Endodermal cell (in vitro differentiated cells): ENCODE measurements at places on chromosomes 1 and 21.

DNA sequence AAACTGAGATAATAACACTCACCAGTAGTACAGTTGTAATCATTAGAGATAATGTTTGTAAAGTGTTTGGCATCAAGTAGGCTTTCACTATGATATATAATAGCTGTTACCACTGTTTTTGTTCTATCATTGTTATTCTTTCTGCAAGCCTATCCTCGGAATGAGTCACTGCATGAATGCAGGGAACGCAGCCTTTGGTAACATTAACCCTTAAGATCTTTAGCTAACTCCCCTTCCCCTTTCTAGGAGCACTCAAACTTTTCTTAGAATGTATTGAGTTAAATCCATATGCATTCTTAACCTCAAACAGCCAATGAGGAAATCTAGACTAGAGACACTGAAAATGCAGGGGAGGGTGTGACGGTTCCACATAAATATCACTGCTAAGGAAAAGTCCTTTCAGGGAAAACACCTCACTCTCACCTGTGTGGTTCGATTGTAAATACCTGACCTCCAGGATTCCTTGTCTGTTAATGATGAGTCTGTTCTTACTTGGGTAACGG lies 467.3 kb downstream of the SETD4 start:
- H3K27me3 ChIP-seq = no peaks in the 10 kb centered on the region
- no peak overlapping the region for H3K27ac ChIP-seq
- no peak overlapping the region for H3K4me3 ChIP-seq
- no peaks in the 10 kb centered on the region for H3K4me1 ChIP-seq
- DNase-seq = no peak

DNA sequence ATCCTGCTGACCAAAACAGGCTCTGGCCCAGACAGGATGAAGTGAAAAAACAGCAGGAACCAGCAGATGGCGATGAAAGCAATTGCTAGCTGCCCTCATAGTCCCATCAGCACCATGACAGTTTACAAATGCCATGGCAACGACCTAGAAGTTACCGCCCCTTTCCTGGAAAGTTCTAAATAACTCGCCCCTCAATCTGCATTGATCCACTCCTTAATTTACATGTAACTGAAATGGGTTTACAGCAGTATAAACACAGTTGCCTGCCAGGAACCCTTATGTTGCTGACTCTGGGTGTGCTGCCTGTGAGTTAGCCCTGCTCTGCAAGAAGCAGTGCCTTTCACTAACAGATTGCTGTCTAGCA lies 65.5 kb upstream of the CR1L start:
- peak; percentile 92 for DNase-seq
- H3K4me3 ChIP-seq = no peak overlapping the region
- no peaks in the 10 kb centered on the region for H3K27me3 ChIP-seq

GRCh38 chr1:206898089-206898914 lies 1.1 kb downstream of the IL24 start:
- DNase-seq = no peak
- peaks cover 9% of the 10 kb centered on the region for H3K27me3 ChIP-seq
- H3K4me1 ChIP-seq = no peaks in the 10 kb centered on the region
- H3K4me3 ChIP-seq = no peak overlapping the region
- no peak overlapping the region for H3K27ac ChIP-seq

DNA sequence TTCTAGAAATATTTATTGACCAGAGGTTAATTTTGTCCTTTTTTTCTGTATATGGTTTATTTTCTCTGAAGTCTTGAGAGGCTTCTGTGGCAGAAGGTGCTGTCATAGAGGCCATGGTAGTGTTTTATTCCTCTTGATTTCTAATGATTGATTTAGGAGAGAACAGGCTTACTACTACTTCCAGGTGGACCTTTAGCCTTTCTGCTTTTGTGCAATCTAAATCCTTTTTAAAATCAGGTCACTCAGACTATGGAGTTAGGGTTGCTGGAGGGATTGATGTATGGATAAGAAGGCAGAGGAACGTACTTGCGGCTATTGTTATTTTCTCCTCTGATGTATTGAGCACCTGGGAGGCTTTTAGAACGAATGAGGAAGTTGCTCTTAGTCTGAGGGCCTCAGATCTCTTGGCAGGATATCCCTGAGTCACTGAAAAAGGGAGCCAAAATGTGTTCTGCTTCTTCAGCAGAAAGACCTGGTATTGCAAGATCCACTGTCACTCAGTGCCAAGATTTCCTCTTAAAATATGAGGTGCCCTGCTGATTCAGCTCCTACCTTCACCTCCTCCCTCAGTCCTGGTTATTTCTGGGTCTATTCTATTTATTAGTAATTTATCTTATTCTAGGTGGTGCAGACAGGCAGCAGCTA lies 277.4 kb downstream of the ZNF648 start:
- DNase-seq = no peak
- no peaks in the 10 kb centered on the region for H3K4me1 ChIP-seq
- H3K27me3 ChIP-seq = no peaks in the 10 kb centered on the region
- no peak overlapping the region for H3K4me3 ChIP-seq
- no peak overlapping the region for H3K27ac ChIP-seq

DNA sequence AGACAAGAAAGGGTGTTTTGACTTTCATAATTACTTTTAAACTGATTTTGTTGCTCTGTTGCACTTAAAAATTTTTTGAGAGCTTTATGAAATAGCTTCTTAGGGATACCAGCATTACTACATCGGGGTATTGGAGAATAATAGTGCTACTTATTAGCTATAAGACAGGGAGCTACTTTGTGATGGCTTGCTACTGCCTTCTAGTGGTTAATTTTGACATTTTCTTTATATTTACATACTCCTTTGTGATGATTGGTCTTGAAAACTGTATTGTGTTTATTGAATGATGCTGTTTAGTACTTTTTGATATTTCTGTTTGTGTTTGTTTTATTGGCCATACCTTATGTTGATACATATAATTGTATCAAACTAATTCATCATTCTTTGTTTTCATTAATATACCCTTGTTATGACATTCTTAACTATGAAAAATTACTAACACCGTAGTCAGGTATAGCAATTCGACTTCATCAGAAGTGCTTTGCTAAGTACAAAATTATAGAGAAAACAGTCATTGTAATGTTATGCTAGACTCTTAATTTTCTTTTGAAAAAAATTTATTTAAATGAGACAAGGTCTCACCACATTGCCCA lies 85.5 kb downstream of the CLIC4 start:
- H3K4me3 ChIP-seq = no peak overlapping the region
- H3K4me1 ChIP-seq = no peaks in the 10 kb centered on the region
- H3K27me3 ChIP-seq = no peaks in the 10 kb centered on the region
- DNase-seq = no peak
- peaks cover 38% of the 10 kb centered on the region for H3K36me3 ChIP-seq

GRCh38 chr1:164228928-164229327 lies 330.1 kb upstream of the PBX1 start:
- H3K4me1 ChIP-seq = no peaks in the 10 kb centered on the region
- H3K27ac ChIP-seq = no peak overlapping the region
- no peaks in the 10 kb centered on the region for H3K27me3 ChIP-seq
- DNase-seq = no peak
- H3K4me3 ChIP-seq = no peak overlapping the region

GRCh38 chr1:62045574-62045973 lies 149.1 kb upstream of the L1TD1 start:
- peaks cover 6% of the 10 kb centered on the region for H3K4me1 ChIP-seq
- peak; percentile 76 for DNase-seq
- H3K27me3 ChIP-seq = no peaks in the 10 kb centered on the region
- H3K27ac ChIP-seq = no peak overlapping the region

GRCh38 chr1:226972931-226973330 lies 32.8 kb downstream of the COQ8A start:
- H3K36me3 ChIP-seq = no peaks in the 10 kb centered on the region
- H3K27me3 ChIP-seq = no peaks in the 10 kb centered on the region
- H3K4me3 ChIP-seq = no peak overlapping the region

- peaks cover 18% of the 10 kb centered on the region for H3K4me1 ChIP-seq
- H3K27me3 ChIP-seq = no peaks in the 10 kb centered on the region
- DNase-seq = peak; percentile 96
- peak within 1 kb of the TSS; percentile 88 for H3K27ac ChIP-seq
- no peaks in the 10 kb centered on the region for H3K36me3 ChIP-seq
These were observed at the start of gene BACH1 for GRCh38 chr21:29298348-29299045. BACH1 (plus strand) TSS chr21:29298922; CDS start chr21:29321281, 22,359 bp downstream.

GRCh38 chr21:37623689-37624088 lies 257.1 kb downstream of the DYRK1A start:
- no peak overlapping the region for H3K4me3 ChIP-seq
- H3K4me1 ChIP-seq = no peaks in the 10 kb centered on the region
- H3K27me3 ChIP-seq = no peaks in the 10 kb centered on the region
- no peak for DNase-seq

- H3K4me1 ChIP-seq = no peaks in the 10 kb centered on the region
- no peak for DNase-seq
- H3K36me3 ChIP-seq = peaks cover 25% of the 10 kb centered on the region
- no peak overlapping the region for H3K4me3 ChIP-seq
- no peaks in the 10 kb centered on the region for H3K27me3 ChIP-seq
- H3K27ac ChIP-seq = no peak overlapping the region
These were observed 40.9 kb downstream of the CLIC4 start for GRCh38 chr1:24786191-24786590.

- no peaks in the 10 kb centered on the region for H3K36me3 ChIP-seq
- H3K27me3 ChIP-seq = no peaks in the 10 kb centered on the region
- DNase-seq = peak; percentile 41
- H3K4me1 ChIP-seq = peaks cover 5% of the 10 kb centered on the region
These were observed 91.6 kb upstream of the UBE2U start for GRCh38 chr1:64111787-64112186.

GRCh38 chr1:191343816-191344215 lies 814.4 kb upstream of the RGS18 start:
- no peak for DNase-seq
- no peak overlapping the region for H3K4me3 ChIP-seq
- no peaks in the 10 kb centered on the region for H3K27me3 ChIP-seq
- no peak overlapping the region for H3K27ac ChIP-seq

GRCh38 chr1:207959141-207959825 lies 48.4 kb upstream of the CD34 start:
- H3K36me3 ChIP-seq = no peaks in the 10 kb centered on the region
- no peak overlapping the region for H3K27ac ChIP-seq
- peak overlapping the region; percentile 56 for H3K4me3 ChIP-seq
- H3K27me3 ChIP-seq = peaks cover 69% of the 10 kb centered on the region
- peak; percentile 81 for DNase-seq

DNA sequence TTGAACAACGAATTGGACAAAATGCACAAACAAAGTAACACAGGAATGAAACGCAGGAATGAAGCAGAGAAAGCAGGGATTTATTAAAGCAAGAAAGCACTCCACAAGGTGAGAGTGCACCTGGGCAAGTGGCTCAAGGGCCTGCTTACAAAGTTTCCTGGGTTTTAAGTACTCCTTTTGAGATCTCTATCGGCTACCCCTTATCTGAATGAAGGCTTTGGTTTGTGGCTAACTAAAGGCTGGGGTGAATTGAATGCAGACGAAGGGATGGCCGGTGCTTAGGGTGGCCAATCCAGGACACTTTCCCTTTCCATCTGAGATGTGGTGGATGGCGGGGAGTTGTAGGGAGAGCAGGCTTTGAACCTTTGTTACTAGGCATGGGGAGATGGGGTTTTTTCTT lies 151.4 kb upstream of the KIAA0040 start:
- H3K27me3 ChIP-seq = peaks cover 29% of the 10 kb centered on the region
- no peak overlapping the region for H3K27ac ChIP-seq
- DNase-seq = no peak
- no peaks in the 10 kb centered on the region for H3K36me3 ChIP-seq

DNA sequence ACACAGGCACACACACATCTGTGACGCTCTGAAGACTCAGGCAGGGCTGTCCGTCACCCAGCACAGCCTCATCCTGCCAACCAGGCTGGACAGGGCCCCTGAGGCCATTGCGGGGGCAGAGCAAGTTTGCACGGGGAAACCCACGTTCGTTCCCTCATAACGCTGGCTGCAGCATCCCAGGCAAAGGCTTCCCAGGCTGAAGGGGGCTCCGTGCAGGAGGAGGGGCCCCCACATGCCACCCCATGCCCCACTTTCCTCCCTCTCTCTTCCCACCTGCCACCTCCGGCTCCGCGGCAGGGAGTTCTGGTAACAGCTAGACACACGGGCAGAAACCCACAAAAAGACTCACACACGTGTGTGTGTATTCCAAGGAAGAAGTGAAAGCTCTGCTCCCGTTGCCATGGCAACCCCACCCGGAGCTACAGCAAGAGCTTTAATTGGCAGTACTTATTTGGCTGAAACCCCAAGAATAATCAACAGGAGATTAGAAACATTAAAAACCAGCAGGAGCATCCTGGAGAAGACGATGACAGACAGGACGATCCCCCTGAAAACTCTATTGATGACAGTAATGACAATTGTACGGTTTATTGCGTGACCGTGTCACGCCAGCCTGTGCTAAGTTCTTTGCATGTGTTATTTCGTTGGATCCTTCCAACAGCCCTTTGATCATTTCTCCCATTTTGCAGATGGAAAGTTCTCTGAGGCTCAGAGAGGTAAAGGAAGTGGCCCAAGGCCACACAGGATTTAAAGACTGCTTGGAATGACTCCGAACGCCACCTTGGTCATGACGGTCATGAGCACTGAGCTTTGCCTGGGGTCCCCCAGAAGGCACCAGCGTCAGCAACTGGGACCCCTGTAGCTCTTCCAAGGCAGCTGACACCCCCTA lies 247.1 kb downstream of the NPHP4 start:
- no peaks in the 10 kb centered on the region for H3K27me3 ChIP-seq
- H3K4me1 ChIP-seq = no peaks in the 10 kb centered on the region
- H3K4me3 ChIP-seq = no peak overlapping the region

GRCh38 chr1:150487763-150488115 lies 520 bp downstream of the TARS2 start:
- H3K4me3 ChIP-seq = peak overlapping the region; percentile 95
- H3K4me1 ChIP-seq = no peaks in the 10 kb centered on the region
- no peak overlapping the region for H3K27ac ChIP-seq
- peaks cover 30% of the 10 kb centered on the region for H3K36me3 ChIP-seq
- no peaks in the 10 kb centered on the region for H3K27me3 ChIP-seq

GRCh38 chr1:178192686-178193085 lies 98.8 kb downstream of the RASAL2 start:
- H3K4me3 ChIP-seq = no peak overlapping the region
- no peaks in the 10 kb centered on the region for H3K36me3 ChIP-seq

- H3K27me3 ChIP-seq = no peaks in the 10 kb centered on the region
- H3K36me3 ChIP-seq = no peaks in the 10 kb centered on the region
- no peak for DNase-seq
These were observed 38.2 kb downstream of the NTPCR start for GRCh38 chr1:232988572-232989040.

- H3K4me1 ChIP-seq = no peaks in the 10 kb centered on the region
- H3K27me3 ChIP-seq = no peaks in the 10 kb centered on the region
- no peak overlapping the region for H3K27ac ChIP-seq
- H3K4me3 ChIP-seq = no peak overlapping the region
- peak; percentile 4 for DNase-seq
- no peaks in the 10 kb centered on the region for H3K36me3 ChIP-seq
These were observed 216.2 kb downstream of the SETD4 start for GRCh38 chr21:35843911-35844667.

GRCh38 chr1:180343921-180344769 lies 114.1 kb downstream of the LHX4 start:
- no peaks in the 10 kb centered on the region for H3K27me3 ChIP-seq
- H3K36me3 ChIP-seq = no peaks in the 10 kb centered on the region
- H3K27ac ChIP-seq = no peak overlapping the region
- no peak for DNase-seq
- no peak overlapping the region for H3K4me3 ChIP-seq

GRCh38 chr1:172402878-172403569 lies 17.5 kb upstream of the C1orf105 start:
- H3K4me1 ChIP-seq = no peaks in the 10 kb centered on the region
- no peak overlapping the region for H3K4me3 ChIP-seq
